ENCODE measurements at places on chromosomes 4 and X. TPM values are rescaled to one million over a fixed set of nuclear protein-coding genes. Genes with fewer than 3 reads are reported as not detected.
A peak's percentile ranks its signal among the peaks of the same experiment; 100 is the strongest.

- peak; percentile 3 for DNase-seq
These were observed 40.0 kb downstream of the TMEM144 start for GRCh38 chr4:158250321-158250720.

GRCh38 chr4:73018595-73018994 lies 50.9 kb downstream of the COX18 start:
- no peak for DNase-seq

DNA sequence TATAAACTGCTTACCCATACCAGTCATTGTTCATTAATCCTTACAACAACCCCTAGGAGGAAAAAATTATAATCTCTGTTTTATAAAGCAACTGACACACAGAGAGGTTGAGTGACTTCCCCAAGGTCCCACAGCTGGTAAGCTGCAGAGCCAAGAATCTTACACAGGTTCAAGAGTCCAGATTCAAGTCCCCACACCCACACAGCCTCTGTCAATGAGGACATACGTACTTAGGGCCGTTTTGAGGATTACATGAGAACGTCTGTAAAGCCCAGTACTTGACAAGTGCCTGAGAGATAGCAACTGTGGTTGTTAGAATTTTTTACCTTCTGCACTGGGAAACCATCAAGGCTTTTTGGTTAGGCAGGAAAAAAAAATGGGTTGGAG lies 556 bp upstream of the SLC25A43 start:
- no peak for DNase-seq

- DNase-seq: peak; percentile 39
These were observed 38.7 kb downstream of the NLGN3 start for GRCh38 chrX:71183341-71183740.

GRCh38 chr4:88327665-88328064 lies 43.3 kb upstream of the PPM1K start:
- DNase-seq: no peak

DNA sequence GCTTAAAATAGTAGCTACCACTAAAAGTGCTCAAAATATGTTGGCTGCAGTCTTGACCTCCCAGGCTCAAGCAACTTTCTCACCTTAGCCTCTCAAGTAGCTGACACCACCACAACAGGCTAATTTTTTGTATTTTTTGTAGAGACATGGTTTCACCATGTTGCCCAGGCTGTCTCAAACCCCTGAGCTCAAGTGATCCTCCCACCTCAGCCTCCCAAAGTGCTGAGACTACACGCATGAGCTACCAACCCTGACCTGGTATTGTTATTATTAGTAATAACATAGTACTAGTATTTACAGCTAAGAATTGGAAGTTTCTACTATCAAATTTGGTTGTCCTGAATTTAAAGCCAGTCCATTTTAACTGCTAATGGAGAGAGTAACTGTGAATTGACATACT lies 18.0 kb downstream of the STAP1 start:
- DNase-seq: no peak

- DNase-seq: no peak
These were observed 121.3 kb downstream of the HS6ST2 start for GRCh38 chrX:132837126-132837525.

DNA sequence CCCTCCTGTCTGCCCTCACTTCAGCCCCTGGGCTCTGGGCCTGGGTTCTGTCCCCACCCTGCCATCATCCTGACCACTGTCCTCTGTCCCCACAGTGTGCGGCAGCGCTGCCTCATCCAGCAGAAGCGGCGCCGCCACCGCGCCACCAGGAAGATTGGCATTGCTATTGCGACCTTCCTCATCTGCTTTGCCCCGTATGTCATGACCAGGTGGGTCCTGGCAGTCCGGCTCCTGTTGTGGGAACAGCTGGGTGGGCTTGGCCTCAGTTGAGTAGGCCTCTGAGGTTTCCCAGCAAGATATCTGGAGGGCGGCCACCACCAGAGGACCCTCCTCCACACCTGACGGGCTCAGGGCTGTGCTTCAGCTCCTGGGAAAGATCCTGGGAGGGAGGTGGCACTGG lies 2.2 kb downstream of the GPR78 start:
- DNase-seq: peak; percentile 76

GRCh38 chrX:32176510-32176909 lies 1034.8 kb downstream of the DMD start:
- no peak for DNase-seq

- no peak for DNase-seq
These were observed 6.2 kb upstream of the PLCXD1 start for GRCh38 chrX:274904-275475.

DNA sequence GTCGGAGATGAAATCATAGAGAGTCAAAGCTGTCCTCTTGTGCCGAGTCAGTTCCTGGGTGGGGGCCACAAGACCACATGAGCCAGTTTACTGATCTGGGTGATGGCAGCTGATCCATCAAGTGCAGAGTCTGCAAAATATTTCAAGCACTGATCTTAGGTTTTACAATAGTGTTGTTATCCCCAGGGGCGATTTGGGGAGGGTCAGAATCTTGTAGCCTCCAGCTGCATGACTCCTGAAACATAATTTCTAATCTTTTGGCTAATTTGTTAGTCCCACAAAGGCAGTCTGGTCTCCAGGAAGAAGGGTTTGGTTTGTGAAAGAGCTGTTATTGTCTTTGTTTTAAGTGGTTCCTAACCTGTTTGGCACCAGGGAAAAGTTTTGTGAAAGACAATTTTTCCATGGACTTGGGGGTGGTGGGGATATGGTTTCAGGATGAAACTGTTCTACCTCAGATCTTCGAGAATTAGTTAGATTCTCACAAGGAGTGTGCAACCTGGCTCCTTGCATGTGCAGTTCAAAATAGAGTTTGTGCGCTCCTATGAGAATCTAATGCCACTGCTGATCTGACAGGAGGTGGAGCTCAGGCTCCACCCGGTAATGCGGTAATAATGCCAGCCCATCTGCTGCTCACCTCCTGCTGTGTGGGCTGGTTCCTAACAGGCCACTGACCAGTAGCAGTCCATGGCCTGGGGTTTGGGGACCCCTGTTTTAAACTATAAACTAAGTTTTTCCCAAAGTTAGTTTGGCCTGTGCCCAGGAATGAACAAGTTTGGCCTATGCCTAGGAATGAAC lies 29.2 kb downstream of the METAP1 start:
- no peak for DNase-seq

DNA sequence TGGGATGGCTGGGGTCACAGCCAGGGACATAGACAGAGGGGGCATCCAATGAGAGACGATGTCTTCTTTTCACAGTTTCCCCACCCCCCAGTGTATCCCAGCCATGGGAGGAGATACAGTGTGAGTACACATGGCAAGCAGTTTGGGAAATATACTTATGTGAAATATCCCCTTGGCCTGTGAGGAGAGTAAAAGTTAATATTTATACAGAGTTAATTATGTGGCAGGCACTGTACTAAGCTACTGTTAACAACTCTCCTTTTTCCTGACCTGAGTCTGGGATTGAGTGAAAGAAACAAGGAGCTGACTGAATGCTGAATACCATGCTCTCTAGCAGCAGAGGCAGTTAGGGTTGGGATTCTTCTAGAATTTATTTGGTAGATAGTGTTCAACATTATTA lies 35.3 kb downstream of the HCCS start:
- DNase-seq: no peak

DNA sequence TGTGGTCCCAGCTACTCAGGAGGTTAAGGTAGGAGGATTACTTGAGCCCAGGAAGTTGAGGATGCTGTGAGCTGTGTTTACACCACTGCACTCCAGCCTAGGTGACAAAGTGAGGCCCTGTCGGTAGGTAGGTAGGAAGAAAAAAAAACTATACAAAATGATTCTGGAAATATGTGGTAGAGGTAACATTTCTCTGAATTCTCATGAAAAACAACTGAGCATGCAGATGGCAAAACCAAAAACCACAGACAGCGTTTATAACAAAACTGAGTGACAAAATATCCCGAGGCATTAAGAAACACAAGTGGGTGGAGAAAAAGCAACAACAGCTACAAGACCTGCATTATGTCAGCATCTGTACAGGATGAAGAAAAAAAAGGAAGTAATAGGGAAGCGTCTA lies 211.7 kb downstream of the DLG3 start:
- DNase-seq: no peak

GRCh38 chr4:147808447-147808846 lies 76.6 kb downstream of the ARHGAP10 start:
- no peak for DNase-seq

DNA sequence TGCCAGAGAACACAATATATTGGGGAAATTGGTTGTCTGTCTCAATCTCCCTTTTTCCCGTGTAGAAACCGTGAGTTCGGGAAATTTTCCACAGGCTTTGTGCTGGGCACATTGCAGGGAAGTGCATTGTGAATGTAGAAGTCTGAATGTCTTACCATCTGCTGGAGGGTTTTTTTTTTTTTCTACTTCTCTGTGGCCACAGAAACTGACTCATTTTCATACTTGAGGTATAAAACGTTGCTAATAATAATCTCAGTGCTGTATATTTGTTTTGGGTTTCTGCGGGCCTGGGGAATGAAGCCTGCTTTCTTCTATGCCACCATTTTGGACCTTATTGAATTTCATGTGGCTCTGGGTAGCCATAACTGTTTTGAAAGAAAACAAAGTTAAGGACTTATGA lies 1001.2 kb downstream of the STIM2 start:
- DNase-seq: no peak

The FRG2 gene
- polyA plus RNA-seq: not detected

The CYSLTR1 gene
- polyA plus RNA-seq: 2.0 TPM

The TMPRSS11D gene
- polyA plus RNA-seq: 0.11 TPM

The SMIM10 gene
- 7.0 TPM for polyA plus RNA-seq

The TBX22 gene
- polyA plus RNA-seq: 0.11 TPM
